Amygdala (tissue), 56 donors: ENCODE measurements at places on chromosomes 2 and 18.

DNA sequence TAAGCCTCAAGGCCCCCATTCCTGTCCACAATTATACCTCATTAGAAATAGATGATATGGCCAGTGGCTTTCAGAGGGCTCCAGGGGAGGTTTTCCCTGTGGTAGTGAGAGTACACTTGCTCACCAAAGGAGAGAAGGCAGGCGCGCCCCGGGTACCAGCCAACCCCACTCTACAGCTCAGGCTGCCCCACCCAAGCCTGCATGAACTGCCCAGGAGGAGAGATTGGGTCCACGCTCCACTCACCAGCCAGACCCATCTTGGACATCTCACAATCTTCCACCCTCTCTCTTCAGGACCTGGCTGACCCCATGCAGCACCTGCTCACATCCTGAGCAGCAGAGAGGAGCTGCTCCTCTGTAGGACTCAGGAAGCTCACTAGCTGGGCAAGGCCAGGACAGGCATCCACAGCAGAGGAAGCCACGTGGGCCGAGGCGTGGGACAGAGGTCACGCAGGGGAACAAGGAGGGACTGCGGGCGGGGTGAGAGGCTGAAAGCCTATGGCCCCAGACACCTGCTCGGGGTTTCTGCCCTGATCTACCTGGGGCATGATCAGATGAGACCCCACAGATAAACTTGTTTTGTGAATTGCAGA, 53.9 kb upstream of the GLI2 start:
- DNase-seq: no peak

- DNase-seq: no peak
Measured at GRCh38 chr2:166240387-166241313, 112.8 kb upstream of the SCN1A start.

GRCh38 chr18:56127322-56128099, 510.9 kb downstream of the TXNL1 start:
- no peak for DNase-seq

DNA sequence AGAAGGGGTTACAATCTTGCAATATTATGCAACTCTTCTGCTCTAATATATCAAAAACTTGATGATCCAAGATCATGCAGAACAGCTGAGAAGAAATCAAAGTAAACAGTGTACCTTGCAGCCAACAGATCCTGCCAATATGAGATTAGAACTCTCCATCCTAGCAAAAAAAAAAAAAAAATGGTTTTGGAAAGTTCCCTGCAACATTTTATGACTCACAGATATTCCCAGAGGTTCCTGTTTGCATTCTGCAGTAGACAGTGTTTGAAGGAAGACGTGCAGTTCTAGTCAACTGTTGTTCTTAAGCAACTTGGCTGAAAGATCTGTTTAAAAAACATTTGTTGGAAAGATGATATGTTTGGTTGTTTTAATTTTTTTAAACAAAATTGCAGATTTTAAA, 103.6 kb upstream of the WDR75 start:
- no peak for DNase-seq

- no peak for DNase-seq
Measured at GRCh38 chr2:239536186-239536585, 135.4 kb upstream of the HDAC4 start.

- DNase-seq: no peak
Measured at GRCh38 chr2:119360423-119360966, 6.1 kb downstream of the C2orf76 start.
